ENCODE measurements at places on chromosomes 11 and 22. TPM values are rescaled to one million over a fixed set of nuclear protein-coding genes. Genes with fewer than 3 reads are reported as not detected.

Gene SMC1B
- 0.40 TPM for polyA plus RNA-seq

- DNase-seq: no peak
These were observed 15.9 kb downstream of the NUP98 start for GRCh38 chr11:3781423-3781822.

Gene PRG3
- not detected for polyA plus RNA-seq

GRCh38 chr11:17827006-17827405 is 92.4 kb downstream of the KCNC1 start:
- no peak for DNase-seq

DNA sequence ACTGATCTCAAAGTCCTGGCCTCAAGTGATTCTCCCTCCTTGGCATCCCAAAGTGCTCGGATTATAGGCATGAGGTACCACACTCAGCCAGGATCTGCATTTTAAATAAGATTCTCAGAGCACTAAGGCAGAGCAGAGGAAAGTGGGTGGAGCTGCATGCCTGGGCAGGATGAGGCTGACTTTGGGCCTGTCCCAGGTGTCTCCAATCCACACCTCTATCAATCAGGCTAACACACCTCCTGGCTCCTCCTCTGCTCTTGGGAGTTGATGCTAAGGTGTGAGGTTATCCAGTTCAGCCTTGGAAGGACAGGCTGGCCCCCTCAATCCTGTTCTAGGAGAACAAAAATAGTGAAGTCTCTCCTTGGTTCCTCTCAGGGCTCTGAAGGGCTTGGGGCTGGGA is 30.2 kb upstream of the P2RY2 start:
- no peak for DNase-seq

- DNase-seq: no peak
These were observed 19.1 kb downstream of the MUC6 start for GRCh38 chr11:1017269-1018005.

DNA sequence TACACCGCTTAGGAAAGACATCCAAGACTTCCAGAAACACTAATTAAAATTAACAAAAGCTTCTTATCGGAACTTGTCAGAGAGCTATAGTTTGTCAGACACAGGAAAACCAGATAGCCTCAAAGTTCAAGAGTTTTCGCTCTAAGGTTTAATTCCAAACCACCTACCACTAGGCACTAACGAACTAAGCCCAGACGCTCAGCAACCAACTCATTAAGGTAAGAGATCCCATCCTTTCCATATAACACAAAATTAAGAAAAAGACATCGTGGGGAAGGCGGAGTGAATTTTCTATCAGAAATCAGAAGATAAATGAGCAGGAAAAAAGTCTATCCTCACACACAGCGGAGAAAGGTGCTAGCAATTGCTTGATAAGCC is 382 bp downstream of the IMMP1L start:
- no peak for DNase-seq

DNA sequence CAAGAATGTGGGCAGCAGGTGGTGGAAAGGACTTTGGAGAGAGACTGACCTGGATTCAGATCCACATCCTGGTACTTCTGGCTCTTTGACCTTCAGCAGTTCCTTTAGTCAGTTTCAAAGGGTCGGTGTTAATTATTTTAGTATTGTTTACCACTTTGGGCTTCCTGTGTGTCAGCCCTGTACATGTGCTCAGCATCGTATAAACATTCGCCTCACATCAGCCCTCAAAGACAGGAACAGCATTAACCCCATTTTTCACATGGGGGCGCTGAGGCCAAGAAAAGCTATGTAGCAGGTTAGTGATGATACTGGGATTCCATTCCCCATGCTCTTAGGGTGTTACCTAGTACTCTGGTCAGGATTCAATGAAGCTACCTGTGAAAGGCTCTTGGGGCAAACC is 72.1 kb upstream of the YWHAH start:
- DNase-seq: no peak

GRCh38 chr11:71423181-71423790 is 24.9 kb downstream of the DHCR7 start:
- DNase-seq: no peak

DNA sequence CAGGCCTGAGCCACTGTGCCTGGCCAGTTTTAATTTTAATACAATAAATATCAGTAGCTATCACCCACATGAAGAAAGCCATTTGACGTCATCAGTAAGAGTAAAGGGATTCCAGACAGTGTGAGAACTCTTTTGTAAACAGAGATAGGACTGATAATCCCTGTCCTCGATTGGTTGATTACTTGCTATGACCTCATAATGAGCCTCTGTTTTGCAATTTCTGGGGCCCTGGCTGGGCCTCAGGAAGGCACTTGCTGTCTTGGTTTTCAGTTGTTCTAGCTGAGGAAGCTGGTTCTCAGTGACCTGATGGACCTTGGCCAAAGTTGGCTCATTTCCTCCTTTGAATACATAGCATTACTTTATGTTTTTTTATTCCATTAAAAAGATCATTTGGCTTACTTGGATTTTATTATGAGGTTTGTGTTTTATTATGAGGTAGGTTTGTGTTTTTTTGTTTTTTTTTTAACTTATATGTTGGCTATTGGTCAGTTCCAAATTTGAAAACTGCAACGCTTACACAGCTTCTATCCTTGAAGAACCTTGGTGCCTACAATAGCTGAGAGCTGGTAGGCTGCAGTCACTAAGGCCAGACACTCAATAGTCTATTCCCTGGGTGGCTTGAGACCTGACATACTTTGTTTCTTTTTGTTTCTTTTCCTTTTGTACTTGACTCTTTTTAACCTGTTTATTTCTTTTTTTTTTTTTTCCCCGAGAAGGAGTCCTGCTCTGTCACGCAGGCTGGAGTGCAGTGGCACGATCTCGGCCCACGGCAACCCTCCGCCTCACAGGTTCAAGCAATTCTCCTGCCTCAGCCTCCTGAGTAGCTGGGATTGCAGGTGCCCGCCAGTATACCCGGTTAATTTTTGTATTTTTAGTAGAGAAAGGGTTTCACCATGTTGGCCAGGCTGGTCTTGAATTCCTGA is 20.0 kb downstream of the MARK2 start:
- no peak for DNase-seq

Gene PNPLA3
- polyA plus RNA-seq: 1.7 TPM

Gene PHLDA2
- 1.8 TPM for polyA plus RNA-seq

DNA sequence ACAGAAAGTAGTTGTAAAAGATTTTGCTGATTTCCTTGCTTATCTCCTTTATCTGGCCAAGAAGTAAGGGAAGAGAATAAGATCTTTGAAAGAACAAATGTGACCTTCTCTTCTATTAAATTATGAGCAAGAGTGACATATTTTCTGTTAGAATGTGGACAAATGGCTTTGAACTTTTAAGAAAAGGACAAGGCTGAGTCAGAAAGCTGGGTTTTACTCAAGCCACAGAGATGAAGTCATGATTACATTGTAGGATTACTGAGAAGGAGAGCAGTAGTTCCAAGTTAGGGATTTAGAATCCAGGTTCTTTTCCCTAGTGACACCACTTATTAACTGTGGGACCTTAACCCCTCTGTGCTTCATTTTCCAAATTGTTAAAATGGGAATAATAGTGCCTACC is 13.5 kb downstream of the CCDC90B start:
- DNase-seq: no peak

DNA sequence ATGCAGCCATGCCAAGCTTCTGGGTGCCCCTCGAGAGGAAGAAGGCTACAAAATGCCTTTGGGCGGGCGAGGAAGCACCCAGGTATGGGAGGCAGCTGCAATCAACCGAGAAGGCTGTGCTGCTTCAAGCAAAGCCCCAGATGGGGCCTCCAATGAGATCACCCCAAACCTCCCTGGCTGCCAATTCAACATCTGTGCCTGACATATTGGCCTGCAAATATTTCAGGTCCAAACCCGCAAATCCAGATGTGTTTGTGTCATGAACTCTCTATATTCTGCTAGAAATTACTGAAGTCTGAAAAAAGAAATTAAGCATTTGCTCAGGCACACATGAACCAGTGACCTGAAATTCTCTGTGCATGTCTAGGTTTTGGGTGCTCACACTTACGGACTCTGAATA is 78.8 kb upstream of the RCN1 start:
- DNase-seq: no peak

Gene OR5D14
- polyA plus RNA-seq: not detected

DNA sequence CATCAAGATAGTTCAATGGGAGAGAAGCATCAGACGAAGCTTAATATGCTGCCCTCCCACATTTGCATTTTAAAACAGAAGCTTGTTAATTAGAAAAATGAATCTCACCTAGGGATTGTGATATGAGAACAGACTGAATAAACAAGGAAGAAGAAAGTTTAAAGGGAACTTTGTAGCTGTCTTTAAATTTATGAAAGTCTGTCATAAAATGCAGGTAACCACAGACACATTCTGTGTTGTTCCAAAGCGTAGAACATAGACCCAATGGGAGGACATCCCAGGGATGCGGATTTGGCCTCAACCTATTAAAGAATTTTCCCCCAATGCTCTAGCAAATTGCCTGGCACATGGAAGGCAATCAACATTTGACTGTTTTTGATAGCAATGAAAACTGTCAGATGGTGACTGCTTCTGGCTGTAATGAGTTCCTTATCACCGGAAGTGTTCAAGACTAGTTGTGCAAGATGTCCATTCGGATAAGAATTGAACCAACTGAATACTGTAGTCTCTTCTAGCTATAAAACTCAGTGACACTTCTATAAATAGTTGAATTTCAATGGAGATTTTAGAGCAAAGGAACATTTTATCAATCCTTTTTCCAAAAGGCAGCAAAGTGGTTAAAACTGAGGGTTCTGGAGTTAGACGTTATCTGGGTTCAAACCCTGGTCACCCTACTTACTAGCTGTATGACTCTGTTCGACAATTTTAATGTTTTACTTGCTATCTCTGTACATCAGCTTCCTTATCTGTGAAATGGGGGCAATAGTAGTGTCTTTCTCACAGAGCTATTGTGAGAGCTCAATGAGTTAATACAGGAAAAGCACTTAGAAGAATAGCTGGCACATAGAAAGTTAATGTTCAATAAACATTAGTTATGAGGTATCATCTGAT is 64.9 kb downstream of the LIF start:
- no peak for DNase-seq

DNA sequence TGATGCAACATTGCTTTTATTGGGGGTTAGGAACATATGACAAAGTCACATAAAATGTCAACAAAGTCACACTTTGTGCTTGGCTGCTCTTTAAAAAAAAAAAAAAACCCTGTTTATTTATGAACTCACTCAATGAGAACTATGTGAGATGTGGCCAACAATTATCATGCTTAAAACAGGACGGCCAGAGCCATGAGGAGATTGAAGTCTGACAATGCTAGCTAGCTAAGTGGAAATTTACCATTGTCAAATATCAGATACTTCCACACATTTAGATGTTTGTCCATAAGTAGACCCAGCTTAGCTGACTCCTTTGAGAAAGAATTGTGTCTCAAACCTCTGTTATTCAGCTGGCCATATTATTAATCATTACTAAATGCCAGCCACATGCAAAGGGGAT is 26.9 kb downstream of the BLID start:
- DNase-seq: no peak

GRCh38 chr11:45974806-45975205 is 52.4 kb downstream of the LARGE2 start:
- no peak for DNase-seq

GRCh38 chr22:32661296-32661695 is 140.2 kb upstream of the TIMP3 start:
- no peak for DNase-seq

GRCh38 chr11:62705413-62705812 is 1.8 kb downstream of the BSCL2 start:
- no peak for DNase-seq

- no peak for DNase-seq
These were observed 113.7 kb downstream of the PTPRJ start for GRCh38 chr11:48093795-48094642.

DNA sequence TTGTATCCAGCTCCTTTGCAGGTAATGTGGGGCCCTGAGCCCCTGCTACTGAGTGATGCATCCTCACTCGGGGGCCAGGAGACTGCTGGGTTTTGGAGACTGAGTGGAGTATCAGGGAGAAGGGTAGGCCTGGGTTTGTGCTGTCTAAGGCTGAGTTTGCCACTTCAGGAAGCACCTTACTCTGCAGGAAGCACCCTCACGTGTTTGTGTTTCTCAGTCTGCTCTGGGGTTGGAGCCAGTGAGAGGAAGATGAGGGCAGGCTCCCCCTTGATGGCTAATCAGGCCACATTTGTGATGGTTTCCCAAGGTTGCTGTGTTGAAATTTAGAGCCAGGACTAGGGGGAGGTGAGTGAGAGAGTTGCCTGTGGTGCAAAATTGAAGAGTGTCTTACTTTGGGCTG is 13.7 kb upstream of the THY1 start:
- no peak for DNase-seq

GRCh38 chr11:1156506-1157340 is 1.0 kb upstream of the MUC5AC start:
- no peak for DNase-seq

GRCh38 chr22:39622881-39623367 is 52.4 kb downstream of the CACNA1I start:
- no peak for DNase-seq

Gene SERPINH1
- polyA plus RNA-seq: 320 TPM

GRCh38 chr11:111737444-111738210 is 28.6 kb downstream of the PPP2R1B start:
- DNase-seq: no peak

DNA sequence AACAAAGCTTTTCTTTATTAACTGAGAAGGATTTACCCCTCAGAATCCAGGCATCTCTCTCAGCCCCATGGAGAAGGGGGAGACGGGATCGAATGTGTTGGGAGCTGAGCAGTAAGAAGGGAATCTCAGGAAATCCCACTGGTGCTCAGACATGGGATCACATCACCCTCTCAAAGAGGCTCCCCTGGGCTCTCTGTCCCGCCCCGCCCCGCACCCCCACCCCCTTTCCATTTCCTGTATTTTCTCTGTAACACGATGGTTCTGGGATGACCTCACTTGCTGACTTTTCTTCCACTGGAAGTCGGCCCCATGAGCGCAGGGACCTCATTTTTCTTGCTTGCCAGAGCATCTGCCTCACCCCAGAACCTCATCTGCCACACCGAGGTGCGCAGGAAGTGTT is 100.0 kb downstream of the RPS6KA4 start:
- DNase-seq: no peak

Gene PKDREJ
- 0.39 TPM for polyA plus RNA-seq

GRCh38 chr11:128105950-128106349 is 481.4 kb downstream of the ETS1 start:
- DNase-seq: no peak

DNA sequence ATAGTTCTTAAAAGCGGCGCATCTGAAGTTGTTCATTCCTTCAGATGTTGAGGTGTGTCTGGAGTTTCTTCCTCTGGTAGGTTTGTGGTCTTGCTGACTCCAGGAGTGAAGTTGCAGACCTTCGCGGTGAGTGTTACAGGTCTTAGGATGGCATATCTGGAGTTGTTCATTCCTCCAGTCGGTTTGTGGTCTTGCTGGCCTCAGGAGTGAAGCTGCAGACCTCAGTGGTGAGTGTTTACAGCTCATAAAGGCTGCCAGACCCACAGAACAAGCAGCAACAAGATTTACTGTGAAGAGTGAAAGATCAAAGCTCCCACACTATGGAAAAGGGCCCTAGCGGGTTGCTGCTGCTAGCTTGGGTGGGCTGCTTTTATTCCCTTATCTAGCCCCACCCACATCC is 201.7 kb upstream of the PDGFD start:
- no peak for DNase-seq

- DNase-seq: no peak
These were observed 27.9 kb upstream of the FZD4 start for GRCh38 chr11:86983021-86983488.

All from right renal pelvis (tissue), 4 donors.